ENCODE measurements at places on chromosomes 6 and 20.

GRCh38 chr6:25332655-25333071 lies 53.5 kb downstream of the CARMIL1 start:
- no peak for DNase-seq

DNA sequence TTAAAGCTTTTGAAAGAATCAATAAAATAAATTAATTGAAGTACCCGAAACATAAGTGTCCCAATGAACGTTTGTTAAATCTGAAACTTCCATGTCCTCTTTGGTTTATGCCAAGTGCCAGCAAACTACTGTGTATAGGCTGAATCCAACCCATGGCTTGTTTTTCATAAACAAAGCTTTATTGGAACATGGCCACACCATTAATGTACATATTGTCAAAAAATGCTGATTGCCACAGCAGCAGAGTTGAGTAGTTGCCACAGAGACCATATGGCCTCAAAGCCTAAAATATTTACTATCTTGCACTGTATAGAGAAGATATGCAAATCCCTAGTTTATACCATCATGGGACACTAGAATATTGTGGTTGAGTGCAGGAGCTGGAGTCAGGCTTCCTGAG lies 406.1 kb downstream of the MAFB start:
- no peak for DNase-seq

DNA sequence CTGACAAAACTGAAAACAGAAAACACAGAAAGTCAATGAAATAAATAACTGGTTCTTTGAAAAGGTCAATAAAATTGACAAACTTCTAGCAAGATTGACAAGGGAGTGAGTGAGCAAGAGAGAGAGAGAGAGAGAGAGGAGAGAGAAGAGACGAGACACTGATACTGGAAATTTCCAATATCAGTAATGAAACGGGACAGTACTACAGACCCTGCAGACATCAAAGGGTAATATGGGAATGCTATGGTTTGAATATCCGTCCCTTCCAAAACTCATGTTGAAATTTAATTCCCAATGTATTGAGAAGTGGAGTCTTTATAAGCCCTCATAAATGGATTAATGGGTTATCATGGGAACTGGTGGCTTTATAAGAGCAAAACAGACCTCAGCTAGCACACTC lies 3.8 kb downstream of the TTI1 start:
- no peak for DNase-seq

DNA sequence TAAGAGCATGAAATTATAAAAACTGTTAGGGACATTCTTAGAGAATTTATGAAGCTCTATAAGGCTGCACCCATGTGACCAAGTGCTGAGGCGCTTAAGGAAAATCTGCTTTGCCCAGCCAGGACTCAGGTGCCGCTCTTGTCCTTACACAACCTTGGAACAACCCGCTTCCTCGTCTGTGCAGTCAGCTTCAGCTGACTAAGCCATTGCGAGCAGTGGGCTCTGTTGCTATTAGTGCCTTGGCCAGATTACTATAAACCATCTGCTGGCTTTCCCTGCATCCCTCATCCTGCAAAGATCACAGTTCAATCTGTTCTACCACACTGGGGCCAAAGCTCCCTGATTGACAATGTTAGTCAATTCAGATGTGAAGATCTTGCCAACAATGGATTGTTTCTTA lies 89.1 kb upstream of the E2F3 start:
- DNase-seq = no peak

GRCh38 chr6:37287519-37288157 lies 29.7 kb upstream of the TMEM217 start:
- DNase-seq = no peak

DNA sequence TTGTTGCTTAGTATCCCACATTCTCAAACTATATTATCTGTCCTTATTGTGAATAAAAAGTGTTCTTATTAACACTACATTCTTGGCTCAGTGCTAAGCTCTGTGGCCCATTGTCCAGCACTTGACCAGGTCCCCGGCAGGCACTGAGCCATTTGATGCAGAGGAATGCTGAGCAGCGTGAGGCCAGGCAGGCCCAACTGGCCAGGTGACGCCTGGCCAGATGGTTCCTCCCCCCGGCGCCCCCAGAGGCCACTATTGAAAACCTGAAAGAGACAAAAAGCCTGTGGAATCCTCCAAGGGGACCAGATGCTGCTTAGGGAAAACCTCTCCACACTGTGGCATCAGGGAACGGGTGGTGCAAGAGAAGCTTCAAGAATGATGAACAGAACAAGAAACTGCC lies 597.5 kb upstream of the JAG1 start:
- DNase-seq = no peak

DNA sequence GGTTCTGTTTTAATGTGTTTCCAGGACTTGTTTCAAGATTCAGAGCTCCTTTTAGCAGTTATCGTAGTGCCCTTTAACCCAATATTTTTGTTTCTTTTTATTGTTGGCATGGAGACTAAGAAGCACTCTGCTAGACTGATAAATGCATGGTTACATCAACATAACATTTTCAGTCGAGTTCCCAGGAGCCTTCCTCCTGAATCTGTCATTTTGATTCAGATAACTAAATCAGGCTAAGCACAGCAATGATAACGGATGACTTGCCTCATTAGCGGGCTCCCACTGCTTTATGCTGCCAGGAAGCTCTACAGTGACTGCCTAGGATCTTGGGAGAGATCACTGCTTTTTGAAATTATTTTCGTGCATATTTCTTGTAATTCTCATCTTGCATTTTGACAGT lies 772.8 kb upstream of the GJE1 start:
- no peak for DNase-seq

- DNase-seq = no peak
Observed at GRCh38 chr20:37468886-37469285, 52.2 kb upstream of the NNAT start.

DNA sequence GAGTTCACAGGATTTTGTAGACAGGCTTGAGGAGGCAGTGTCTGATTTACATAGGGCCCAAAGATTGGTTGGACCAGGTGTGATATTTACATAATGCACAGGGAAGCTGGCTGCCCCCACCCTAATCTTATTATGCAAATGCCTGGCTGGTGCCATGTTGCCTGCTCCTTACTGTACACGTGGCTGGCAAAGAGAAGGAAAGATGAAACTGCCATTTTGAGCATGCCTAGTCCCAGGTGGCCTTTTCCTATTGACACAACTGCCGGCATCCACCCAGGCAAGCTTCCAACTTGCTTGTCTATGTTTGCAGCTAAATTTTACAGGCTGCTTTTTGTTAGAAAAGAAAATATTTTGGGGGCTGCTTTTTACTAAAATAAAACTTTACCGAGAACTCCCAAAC lies 174.6 kb downstream of the LMBRD1 start:
- DNase-seq = no peak

Data from Kasumi-1 (cell line).